Stimulated activated CD8-positive, alpha-beta memory T cell treated with anti-CD3 and anti-CD28 coated beads, Interleukin-2, amount 100 ng/mL, for 1 hour (primary cell): ENCODE measurements at places on chromosomes 12 and 14.
A peak's percentile ranks its signal among the peaks of the same experiment; 100 is the strongest.

GRCh38 chr14:65200454-65200853, 98.1 kb upstream of the MAX start:
- no peak for DNase-seq

DNA sequence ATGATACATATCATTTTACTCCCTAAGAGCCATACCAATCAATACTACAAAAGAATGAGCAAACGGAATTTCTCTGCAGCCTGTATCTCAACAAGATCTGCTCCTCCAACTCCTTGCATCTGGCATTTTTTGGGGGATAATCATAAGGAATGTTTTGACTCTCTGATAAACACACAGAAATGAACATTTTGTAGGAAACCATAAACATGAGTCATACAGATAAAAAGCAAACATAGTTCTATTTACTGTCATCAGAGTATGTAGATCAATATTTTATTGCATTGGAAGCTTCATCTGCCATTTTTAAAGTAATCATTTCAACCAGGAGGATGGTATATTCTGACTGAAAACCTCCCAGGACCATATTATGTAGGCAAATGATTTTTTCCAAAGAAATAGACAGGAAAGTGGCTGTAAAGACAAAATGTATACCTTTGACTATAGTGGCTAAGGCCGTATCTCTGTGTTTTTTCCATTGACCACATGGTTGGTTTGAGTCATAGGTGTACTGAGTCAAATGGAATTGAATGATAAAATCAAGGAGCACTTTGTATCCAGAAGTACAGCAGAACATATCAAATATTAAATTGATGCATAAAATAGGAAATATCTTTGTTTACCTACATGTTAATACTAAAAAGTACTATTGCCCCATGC, 32.4 kb upstream of the CD69 start:
- no peak for DNase-seq

DNA sequence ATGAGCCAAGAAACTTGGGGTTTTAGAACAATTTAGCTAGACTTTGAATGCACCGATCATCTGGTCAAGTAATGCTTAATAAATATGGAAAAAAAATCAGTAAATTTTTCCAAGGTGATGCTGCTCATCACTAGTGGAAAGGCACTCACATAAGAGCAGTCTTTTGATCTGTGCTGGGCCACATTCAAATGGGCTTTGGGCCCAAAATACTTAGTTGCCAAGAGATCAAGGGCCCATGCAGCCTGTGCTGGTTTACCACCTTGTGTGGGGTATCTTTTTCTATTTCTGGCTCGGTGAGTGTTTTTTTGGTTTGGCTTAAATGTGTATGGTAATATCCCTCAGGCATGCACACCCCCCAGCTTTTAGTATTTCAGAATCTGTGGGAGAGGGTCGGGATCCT, 943.2 kb downstream of the TMTC2 start:
- no peak for DNase-seq

DNA sequence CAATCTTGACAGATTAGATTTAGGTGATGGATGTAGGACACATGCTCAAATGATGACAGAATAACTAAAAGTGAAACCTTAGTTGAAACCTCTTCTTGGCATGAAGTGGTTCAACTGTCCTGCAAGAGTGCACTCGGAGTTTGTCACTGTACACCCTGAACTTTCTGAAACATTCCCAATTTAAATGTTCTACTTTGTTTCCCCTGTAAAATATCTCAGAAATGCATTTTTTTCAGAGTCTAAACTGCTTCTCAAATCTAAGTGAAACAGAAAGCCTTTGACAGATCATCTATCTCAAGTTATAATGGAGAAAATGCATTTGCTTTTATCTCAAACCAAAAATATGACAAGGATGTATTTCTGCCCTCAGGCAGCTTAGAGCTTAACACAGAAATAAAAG, 66.0 kb downstream of the BHLHE41 start:
- DNase-seq: no peak

DNA sequence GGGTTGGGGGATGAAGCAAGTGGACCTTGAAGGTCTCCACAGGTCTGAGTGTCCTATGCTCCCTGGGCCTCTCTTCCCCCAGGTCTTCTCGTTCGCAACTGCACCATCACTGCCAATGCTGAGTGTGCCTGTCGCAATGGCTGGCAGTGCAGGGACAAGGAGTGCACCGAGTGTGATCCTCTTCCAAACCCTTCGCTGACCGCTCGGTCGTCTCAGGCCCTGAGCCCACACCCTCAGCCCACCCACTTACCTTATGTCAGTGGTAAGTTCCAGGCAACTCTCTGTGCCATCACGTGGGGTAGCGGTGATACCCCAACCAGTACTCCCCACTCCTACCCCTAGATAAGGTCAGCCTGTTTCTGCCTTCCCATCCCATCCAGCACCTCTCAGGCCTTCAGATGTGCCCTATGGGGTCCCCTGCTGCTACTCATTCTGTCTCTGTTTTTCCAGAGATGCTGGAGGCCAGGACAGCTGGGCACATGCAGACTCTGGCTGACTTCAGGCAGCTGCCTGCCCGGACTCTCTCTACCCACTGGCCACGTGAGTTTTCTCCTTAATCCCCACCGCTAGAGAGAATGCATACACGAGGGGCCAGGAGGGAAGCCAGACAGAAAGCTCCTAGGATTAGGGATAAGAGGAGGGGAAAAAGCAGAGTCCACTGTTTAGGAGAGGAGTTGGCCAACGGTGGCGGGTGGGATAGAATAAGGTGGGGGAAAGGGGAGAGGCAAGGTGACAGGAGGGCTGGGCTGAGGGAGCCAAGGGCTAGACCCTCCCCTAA, 1.6 kb upstream of the TAPBPL start:
- no peak for DNase-seq

DNA sequence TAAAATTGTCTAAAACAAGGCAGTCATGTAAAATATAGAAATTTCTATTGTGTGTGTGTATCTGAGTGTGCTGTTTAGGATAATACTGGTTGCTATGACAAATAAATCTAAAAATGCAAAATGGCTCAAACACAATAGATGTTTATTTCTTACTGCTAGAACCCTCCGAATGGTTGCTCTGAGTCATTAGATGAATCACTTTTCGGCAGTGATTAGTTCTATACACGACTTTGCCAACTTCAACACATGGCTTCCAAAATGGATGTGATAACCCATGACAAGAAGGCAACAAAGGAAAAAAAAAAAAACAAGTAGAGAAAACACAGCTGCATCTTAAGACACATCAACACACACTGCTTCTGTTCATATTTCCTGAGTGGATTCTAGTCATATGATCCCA, 729.2 kb downstream of the AACS start:
- no peak for DNase-seq

- no peak for DNase-seq
Observed at GRCh38 chr14:39946807-39947206, 514.6 kb upstream of the FBXO33 start.

GRCh38 chr12:12997156-12997555, 2.9 kb downstream of the HEBP1 start:
- no peak for DNase-seq

- no peak for DNase-seq
Observed at GRCh38 chr12:19856389-19856788, 417.1 kb downstream of the AEBP2 start.

- DNase-seq: no peak
Observed at GRCh38 chr12:46944771-46945170, 119.0 kb upstream of the SLC38A4 start.

- DNase-seq: no peak
Observed at GRCh38 chr12:47894068-47894467, 10.7 kb downstream of the VDR start.

DNA sequence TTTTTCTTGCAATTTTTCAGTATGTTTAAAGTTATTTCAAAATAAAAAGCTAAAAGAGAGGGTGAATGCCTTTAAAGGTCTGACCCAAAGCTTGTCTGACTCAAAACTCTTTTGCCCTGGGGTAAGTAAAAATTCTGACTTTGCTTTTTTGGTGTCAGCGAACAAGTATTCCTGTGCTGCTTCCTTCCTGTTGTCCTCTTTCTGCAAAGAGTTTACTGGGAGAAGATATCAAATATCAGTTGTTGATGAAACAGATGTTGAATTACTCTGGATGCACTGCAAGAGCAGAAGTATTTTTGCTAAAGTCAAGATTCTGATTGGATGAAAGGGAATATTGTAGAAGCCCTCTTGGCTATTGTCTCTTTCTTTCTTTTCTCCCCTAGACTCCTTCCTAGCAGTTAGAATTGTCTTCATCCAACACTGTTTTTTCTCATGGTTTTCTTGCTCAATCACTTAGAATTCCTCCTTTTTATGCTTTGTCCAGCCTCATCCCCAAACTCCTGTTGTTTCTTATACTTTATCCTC, 62.0 kb downstream of the DACT1 start:
- no peak for DNase-seq

- no peak for DNase-seq
Observed at GRCh38 chr14:59852350-59852749, 18.2 kb downstream of the RTN1 start.

- DNase-seq: peak; percentile 63
Observed at GRCh38 chr12:120439646-120440247, 1.8 kb downstream of the COX6A1 start.

DNA sequence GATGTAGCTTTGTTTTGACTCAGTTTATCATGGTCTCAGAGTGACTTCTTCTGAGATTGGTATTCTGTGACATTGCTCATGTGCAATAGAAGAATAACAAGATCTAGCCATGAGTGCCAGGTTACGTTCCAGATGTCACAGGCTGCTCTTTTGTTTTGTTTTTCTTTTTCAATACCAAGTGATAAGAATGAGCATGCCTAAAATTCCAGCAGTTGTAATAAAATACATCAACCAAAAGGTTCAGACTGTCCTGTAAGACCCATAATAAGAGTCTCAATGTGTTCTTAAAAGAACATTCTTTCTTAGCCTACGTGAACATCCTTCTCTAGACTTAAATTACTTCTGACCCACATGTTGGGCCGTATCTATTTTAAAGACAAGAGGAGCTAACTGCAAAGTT, 669.2 kb downstream of the DIO2 start:
- no peak for DNase-seq

- no peak for DNase-seq
Observed at GRCh38 chr12:114434341-114434740, 28.4 kb upstream of the TBX5 start.

GRCh38 chr14:81516986-81517797, 16.5 kb downstream of the SEL1L start:
- no peak for DNase-seq

- no peak for DNase-seq
Observed at GRCh38 chr14:47365233-47365632, 310.2 kb downstream of the MDGA2 start.

GRCh38 chr12:27467641-27468040, 21.1 kb downstream of the SMCO2 start:
- DNase-seq: no peak

GRCh38 chr12:124688356-124688992, 121.1 kb upstream of the NCOR2 start:
- no peak for DNase-seq

- no peak for DNase-seq
Observed at GRCh38 chr14:50407111-50407812, 10.6 kb upstream of the CDKL1 start.

GRCh38 chr12:128662101-128662500, 161.7 kb downstream of the SLC15A4 start:
- no peak for DNase-seq

DNA sequence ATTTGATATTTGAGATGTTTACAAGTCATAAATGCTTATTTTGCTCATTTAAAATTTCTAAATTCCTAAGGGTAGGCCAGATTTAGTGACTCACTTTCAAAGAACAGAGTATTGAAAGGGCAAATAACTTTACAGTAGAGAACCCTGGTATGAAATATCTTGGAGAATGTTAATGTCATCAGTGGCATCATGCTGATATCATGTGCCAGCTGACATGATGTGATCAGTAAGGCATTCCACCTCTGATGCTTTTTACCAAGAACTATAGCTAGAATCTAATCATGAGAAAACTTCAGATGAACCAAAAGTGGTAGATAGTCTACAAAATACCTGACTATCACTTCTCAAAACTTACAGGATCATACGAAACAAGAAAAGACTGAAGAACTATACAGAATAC, 2.9 kb upstream of the FLRT2 start:
- no peak for DNase-seq

GRCh38 chr12:49720214-49720613, 13.0 kb upstream of the FMNL3 start:
- DNase-seq: no peak

GRCh38 chr12:123134826-123135225, 16.1 kb downstream of the PITPNM2 start:
- DNase-seq: no peak

DNA sequence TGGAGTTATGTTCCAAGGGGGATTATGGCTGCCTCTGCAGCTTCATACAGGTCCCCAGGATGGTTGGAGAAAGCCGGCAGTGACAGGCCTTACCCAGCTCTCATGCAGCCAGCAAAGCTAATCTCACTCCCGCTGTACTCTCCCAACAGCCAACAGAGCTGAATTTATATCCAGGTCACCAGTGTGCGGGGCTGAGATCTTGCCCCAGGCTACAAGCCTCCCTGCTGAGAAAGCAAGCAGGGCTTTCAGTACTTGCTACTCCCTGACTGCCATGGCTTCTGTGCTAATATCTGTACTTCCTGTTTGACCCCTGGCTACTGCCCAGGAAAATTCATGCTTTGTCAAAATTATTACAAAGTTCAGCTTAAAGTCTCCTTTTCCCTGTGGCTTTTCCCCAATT, 92.9 kb downstream of the ATP23 start:
- no peak for DNase-seq

DNA sequence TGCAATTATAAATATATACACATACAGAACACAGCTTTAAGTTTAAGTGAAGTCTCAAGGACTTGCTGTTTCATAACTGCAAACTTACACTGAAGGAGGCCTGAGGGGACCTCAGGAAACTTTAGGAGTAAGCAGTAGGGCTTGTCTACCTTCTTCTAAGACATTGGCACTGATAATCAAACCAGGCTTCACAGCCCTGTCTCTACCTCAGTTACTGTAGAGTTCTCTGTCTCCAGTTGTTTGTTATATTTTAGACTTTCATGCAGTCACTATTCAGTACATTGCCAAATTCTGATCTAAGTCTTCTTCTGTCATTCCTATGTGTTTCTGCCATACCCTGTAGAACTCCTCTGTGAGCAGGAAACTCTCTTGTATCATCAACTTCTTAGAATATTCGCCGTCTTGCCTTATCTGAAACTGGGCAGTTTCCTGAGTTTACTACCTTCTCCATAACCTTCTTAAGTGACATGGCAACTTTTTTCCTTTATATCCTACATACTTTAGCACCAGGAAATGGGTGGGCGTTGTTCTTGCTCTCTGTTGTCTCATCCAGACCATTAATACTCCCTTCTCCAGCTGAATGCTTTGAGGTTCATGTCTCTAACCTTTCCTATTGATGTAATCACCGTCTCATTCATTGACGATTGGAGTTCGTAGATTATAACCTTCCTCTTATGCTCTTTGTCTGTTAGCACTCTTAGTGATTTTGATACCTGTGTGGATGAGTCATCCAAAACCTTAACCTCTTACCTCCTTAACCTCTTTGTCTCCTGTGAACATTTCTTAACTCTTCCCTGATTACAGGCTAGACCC, 11.4 kb downstream of the APAF1 start:
- DNase-seq: no peak

GRCh38 chr14:35878272-35879150, 52.4 kb downstream of the BRMS1L start:
- no peak for DNase-seq

- no peak for DNase-seq
Observed at GRCh38 chr12:29306266-29306665, 74.7 kb downstream of the ERGIC2 start.
